GM10248 (cell line): ENCODE measurements at places on chromosomes 6 and 20.

- DNase-seq: no peak
Measured at GRCh38 chr6:144123421-144123820, 26.9 kb upstream of the STX11 start.

GRCh38 chr6:26394289-26394688 is 7.8 kb upstream of the BTN3A1 start:
- DNase-seq: no peak

GRCh38 chr6:68636666-68637065 is 1.6 kb downstream of the ADGRB3 start:
- DNase-seq: no peak

DNA sequence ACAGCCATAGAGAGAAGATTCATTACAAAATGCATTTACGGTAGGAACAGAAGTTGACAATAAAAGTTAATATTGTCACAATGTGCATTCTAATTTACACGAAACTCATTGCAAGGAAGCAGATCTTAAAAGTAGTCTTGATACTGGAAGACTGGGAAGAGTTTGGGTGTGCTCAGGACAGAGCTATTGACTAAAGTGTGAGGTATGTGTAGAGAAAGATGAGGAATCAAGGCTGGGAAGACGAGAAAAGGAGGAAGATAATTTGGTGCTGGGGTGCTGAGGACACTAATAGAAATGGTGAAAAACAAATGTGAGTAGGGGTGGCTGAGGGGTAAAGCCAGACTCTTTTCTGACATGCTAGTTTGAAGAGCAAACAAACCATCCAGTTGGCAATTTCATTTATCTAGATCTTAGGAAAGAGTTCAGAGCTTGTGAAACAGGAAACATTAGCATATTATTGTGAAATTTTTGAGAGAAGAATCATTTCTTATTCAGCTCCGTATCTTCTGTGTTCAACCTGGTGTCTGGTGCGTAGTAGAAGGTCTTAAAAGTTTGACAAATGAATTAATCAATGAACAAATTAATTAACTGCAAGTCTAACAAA is 72.7 kb downstream of the ELOVL4 start:
- DNase-seq: no peak

DNA sequence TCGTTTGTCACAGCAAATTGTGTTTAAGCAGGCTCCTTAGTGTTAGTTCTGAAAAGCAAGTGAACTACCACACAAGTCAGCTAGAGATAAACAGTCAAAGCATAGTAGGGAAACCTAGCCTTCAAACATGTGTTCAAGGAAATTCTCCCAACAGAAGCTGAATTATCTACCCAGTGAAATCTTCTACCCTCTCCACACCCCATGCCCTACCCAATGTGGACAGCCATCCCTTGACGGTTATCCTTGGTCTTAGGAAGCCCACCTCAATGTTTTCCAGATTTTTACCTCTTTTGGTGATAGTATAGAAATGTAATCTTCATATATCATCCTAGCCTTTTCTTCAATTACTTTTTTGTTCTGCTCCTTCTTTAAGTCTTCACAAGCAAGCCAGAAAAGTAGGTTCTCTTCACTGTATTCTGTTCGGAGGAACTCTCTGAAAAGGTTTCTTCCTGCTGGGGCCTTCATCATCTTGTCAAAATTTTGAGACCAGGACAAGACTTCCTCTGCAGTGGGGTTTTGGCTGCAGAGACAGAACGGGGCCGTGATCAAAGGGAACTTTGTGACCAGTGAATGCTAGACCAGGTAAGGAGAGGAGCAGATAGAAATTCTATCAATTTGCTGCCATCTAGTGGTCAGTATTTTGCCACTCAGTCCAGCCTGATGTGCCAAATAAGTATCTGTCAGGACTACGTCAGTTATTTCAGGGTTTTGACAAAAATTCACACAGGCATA is 21.6 kb upstream of the MTRF1L start:
- DNase-seq: peak; percentile 57

DNA sequence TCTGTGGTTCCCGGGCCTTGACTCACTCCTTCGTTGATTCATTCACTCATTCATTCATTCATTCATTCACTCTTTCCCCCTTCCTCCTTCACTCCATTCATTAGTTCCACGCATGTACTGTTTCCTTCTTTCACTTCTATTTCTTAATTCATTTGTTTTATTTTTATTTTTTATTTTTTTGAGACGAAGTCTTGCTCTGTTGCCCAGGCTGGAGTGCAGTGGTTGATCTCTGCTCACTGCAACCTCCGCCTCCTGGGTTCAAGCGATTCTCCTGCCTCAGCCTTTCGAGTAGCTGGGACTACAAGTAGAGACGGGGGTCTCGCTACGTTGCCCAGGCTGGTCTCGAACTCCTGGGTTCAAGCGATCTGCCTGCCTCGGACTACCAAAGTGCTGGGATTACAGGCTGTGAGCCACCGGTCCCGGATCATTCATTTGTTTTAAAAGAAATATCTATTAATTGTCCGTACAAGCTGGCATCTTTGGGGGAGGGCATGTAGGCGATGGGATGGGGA is 427 bp upstream of the NFKBIE start:
- DNase-seq: no peak

DNA sequence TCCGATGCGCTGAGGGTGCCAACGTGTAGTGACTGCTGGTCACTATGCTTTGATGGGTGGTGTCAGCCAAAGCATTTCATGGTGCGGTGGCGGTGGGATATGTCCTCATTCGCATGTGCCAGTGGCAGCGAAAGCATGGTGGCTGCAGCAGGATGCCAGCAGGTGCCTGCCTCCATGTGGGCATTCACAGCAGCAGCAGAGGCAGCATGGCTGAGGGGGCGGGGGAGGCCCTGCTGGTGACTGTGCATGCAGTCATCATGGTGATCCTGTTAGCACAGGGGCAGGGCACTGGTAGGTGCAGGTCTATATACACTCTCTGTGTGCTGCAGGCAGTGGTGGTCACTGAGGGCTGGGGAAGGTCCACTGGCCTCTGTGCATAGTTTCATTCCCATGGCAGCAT is 22.0 kb downstream of the FIG4 start:
- DNase-seq: no peak

DNA sequence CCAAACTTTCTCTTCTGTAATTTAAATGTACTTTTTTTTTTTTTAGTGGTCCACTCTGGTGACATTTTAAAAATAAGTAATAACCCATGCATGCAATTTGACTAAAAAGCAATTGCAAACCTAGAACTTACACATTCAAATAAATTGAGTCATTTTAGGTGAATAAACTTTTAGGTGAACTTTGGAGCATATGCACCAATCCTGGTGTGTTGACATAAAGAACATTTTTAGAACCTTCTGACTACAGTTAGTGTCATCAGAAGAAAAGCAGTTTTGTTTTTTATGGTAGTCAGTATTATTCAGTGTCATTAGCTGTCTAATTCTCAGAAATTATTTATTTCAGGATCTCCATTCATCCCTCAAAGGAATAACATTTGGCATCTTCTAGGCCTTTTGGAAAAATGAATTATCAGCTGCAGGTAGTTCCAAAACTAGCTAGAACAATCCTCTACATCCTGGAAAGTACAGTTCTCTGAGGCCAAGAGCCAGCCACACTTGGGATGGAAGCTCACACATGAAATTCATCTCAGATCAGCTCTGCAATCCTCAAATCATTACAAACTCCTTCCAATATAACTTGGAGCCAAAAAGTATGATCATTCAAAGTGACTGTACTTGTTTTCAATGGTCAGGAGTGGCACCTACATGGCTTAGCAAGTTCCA is 38.5 kb upstream of the SIM1 start:
- no peak for DNase-seq

- no peak for DNase-seq
Measured at GRCh38 chr6:22028403-22029090, 268.3 kb downstream of the PRL start.

DNA sequence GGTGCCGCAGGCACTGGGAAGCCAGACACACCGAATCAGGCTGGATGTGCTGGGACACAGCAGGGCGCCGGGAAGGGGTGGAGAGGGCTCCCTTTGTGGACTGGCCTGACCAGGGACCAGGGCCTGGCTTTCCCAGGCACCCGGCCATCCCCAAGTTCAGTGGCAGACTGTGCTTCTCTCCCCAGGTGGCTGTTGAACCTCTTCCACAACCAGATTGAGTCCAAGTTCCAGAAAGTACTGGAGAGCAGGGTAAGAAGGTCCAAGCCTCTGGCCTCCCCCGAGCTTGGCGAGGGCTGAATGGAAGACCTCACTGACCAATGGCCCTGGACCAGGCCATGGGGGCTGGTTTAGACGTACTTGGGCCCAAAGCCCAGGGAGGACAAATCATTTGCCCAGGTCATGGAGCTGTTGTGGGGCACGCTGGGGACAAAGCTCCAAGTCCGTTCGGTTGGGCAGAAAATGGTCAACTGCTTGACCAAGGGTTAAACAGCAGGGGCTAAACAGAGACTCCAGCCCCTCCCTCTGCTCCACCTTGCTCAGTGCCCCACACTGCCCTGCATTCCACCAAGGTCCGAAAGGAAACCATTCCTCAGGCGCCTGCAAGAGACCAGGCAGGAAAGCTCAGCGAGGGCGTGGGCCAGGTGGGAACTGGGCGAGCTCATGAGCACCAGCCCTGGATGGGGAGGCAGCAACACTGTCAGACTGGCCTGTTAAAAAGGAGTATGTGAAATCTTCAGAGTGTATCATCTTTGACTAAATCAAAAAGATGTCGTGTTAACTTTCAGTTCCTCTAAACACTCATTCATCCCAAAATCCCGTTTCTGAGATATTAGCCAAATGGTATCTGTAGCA is 9.1 kb downstream of the LBP start:
- peak; percentile 25 for DNase-seq

GRCh38 chr6:24980507-24981385 is 45.0 kb upstream of the RIPOR2 start:
- DNase-seq: no peak

DNA sequence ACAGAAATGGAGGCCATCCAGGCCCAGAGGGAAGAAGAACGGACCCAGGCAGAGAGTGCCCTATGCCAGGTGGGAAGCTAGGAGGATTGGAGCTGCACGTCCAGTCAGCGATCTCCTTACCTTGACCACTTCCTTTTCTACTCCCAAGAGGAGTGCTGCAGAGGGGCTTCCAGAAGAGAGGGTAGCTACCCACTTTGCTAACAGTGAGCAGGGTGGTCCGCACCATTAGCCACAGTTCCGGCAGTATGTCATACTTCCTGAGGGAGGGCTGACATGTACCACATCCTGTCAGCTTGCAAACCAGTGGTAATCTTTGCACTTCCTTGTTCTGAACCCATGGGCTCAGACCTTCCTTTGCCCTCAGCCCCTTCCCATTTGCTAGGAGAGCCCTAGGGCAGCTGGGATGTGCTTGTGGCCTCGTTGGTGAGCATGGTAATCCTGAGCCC is 35.4 kb downstream of the CEP250 start:
- peak; percentile 83 for DNase-seq

- no peak for DNase-seq
Measured at GRCh38 chr6:105814745-105815536, 271.2 kb upstream of the PRDM1 start.

DNA sequence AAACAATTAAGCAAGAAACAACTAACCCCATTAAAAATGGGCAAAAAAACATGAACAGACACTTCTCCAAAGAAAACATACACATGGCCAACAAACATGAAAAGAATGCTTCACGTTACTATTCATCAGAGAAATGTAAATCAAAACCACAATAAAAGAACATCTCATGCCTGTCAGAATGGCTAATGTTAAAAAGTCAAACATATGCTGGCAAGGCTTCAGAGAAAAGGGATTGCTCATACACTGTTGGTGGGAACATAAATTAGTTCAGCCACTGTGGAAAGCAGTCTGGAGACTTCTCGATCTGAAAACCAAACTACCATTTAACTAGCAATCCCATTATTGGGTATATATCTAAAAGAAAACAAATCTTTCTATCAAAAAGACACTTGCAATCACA is 217.5 kb downstream of the TINAG start:
- DNase-seq: no peak

- no peak for DNase-seq
Measured at GRCh38 chr20:46915575-46916257, 21.1 kb downstream of the EYA2 start.

DNA sequence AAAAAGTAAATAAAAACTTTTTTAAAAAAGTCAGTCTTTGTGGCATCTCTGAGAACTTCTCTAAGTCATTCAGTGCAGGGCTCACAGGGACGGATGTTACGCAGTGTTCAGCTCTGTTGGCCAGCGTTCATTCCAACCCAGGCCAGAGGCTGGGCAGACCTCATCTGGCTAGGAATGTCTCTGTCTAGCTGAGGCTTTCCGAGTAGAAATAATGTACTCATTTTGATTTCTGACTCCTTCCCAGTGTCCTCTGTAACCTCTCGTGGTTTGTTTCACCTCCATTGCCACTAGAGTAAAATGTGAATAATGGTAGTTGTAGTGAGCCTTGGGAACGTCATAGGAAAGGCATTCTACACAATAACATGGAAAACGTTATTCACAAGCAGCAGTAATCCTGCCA is 135.1 kb downstream of the TMEM242 start:
- no peak for DNase-seq

DNA sequence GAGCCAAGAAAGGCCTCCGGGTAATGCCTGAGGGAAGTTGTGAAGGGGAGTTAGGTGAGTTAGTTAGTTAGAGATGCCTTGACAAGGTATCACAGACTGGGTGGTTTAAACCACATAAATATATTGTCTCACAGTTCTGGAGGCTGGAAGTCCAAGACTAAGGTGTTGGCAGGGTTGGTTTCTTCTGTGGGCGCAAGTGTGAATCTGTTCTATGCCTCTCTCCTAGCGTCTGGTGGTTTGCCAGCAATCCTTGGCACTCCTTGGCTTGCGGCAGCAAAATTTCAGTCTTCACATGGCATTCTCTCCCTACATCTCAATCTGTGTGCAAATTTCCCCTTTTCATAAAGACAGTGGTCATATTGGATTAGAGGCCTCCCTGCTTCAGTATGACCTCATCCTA is 29.7 kb upstream of the RANBP9 start:
- DNase-seq: no peak

DNA sequence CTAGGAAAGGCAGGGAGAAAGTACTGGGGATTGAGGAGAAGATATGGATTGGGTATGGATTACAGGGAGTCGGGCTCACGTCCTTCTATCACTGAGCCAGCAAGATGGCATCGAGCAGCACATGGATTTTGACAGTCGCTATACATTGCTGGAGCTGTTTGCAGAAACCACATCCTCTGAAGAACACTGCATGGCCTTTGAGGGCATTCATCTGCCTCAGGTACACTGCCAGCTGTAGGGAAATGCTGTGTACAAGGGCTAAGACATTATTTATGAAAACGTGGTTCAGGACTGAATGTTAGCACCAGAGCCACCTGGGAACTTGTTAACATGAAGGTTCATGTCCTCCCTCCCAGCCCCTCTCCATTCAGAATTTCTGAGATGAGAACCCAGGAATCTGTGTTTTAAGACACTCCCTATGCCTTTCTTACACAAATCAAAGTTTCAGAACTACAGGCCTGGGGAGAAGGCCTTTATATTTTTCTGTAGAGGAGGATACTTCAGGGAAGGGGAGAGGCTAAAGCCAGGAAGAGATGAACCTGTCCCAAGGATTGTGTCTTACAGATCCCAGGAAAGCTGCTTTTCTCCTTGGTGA is 3.5 kb downstream of the CUL9 start:
- DNase-seq: no peak

GRCh38 chr20:55635870-55636269 is 369.4 kb downstream of the CBLN4 start:
- DNase-seq: no peak
